ENCODE measurements at places on chromosomes 4 and X. TPM values are rescaled to one million over a fixed set of nuclear protein-coding genes. Genes with fewer than 3 reads are reported as not detected.

- H3K36me3 ChIP-seq, result peaks cover 7% of the 10 kb centered on the region
- no peak overlapping the region for H3K4me3 ChIP-seq
- no peak overlapping the region for H3K27ac ChIP-seq
- H3K4me1 ChIP-seq, result no peaks in the 10 kb centered on the region
- DNase-seq, result no peak
- H3K27me3 ChIP-seq, result no peaks in the 10 kb centered on the region
Observed at GRCh38 chrX:17725181-17725580, 12.1 kb upstream of the SCML1 start.

- no peak overlapping the region for H3K4me3 ChIP-seq
- peaks cover 7% of the 10 kb centered on the region for H3K4me1 ChIP-seq
- DNase-seq, result no peak
- no peak overlapping the region for H3K27ac ChIP-seq
- no peaks in the 10 kb centered on the region for H3K27me3 ChIP-seq
- H3K36me3 ChIP-seq, result no peaks in the 10 kb centered on the region
Observed at GRCh38 chr4:152660526-152660925, 19.3 kb downstream of the TMEM154 start.

GRCh38 chrX:107565015-107565414 lies 63.3 kb upstream of the PRPS1 start:
- H3K27me3 ChIP-seq, result no peaks in the 10 kb centered on the region
- no peaks in the 10 kb centered on the region for H3K4me1 ChIP-seq
- no peak overlapping the region for H3K27ac ChIP-seq
- no peak overlapping the region for H3K4me3 ChIP-seq
- no peak for DNase-seq

GRCh38 chr4:82017680-82018079 lies 356.1 kb downstream of the HNRNPD start:
- no peak overlapping the region for H3K4me3 ChIP-seq
- peak; percentile 29 for DNase-seq
- no peak overlapping the region for H3K27ac ChIP-seq
- no peaks in the 10 kb centered on the region for H3K27me3 ChIP-seq

- H3K4me3 ChIP-seq, result no peak overlapping the region
- no peaks in the 10 kb centered on the region for H3K27me3 ChIP-seq
- H3K36me3 ChIP-seq, result no peaks in the 10 kb centered on the region
- no peak overlapping the region for H3K27ac ChIP-seq
- peaks cover 9% of the 10 kb centered on the region for H3K4me1 ChIP-seq
- DNase-seq, result no peak
Observed at GRCh38 chrX:15870310-15870709, 15.7 kb upstream of the AP1S2 start.

GRCh38 chr4:87392183-87392582 lies 1.2 kb upstream of the HSD17B11 start:
- H3K27ac ChIP-seq, result no peak overlapping the region
- H3K36me3 ChIP-seq, result peaks cover 3% of the 10 kb centered on the region
- no peaks in the 10 kb centered on the region for H3K4me1 ChIP-seq
- no peak for DNase-seq
- H3K4me3 ChIP-seq, result no peak overlapping the region
- no peaks in the 10 kb centered on the region for H3K27me3 ChIP-seq

GRCh38 chr4:82818664-82819662 lies 20.4 kb upstream of the SCD5 start:
- no peaks in the 10 kb centered on the region for H3K4me1 ChIP-seq
- DNase-seq, result no peak
- H3K27me3 ChIP-seq, result no peaks in the 10 kb centered on the region
- peaks cover 62% of the 10 kb centered on the region for H3K36me3 ChIP-seq

Gene TEX13C
- polyA plus RNA-seq, result not detected

Gene VCX3B
- not detected for polyA plus RNA-seq

Gene CD38
- 4.6 TPM for polyA plus RNA-seq

Gene NUP62CL
- polyA plus RNA-seq, result 7.6 TPM

All from large intestine (tissue), 12 donors.